ENCODE measurements at places on chromosomes 6 and 20.

DNA sequence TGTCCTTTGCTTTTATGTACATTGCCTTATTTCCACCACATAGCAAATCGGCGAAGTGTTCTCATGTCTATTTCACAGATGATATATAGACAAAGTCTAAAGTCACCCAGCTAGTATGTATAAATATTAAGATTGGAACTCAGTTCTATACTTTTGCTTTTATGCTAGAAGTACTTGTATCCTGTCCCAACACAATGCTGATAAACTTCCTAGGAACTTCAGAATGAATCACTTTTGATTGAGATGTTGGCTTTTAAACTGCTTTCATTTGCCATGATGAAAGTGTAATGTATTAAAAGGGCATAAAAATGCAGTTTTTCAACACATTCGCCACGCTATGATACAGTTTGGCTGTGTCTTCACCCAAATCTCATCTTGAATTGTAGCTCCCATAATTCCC lies 50.8 kb downstream of the GCLC start:
- no peak for DNase-seq

GRCh38 chr6:3919130-3919628 lies 70.0 kb downstream of the FAM50B start:
- DNase-seq: no peak

DNA sequence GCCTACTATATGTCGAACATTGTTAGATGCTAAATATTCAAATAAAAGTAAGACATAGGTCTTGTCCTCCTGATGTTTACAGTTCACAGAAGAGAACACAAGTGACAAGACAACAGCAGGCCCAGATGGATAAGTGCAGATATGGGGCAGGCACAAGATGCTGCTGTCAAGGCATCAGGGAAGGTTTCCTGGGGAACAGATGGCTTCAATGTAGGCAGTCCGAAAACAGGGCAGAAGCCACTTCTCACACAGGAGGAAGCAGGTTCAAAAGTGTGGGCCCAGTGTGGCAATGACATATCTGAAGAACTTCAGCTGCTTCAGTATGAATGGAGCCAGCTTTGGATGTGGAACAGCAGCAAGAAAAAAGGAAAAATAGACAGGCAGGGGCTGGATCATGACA lies 32.5 kb downstream of the HLA-DPB1 start:
- DNase-seq: no peak

- no peak for DNase-seq
Measured at GRCh38 chr20:23020230-23021018, 14.7 kb upstream of the SSTR4 start.

DNA sequence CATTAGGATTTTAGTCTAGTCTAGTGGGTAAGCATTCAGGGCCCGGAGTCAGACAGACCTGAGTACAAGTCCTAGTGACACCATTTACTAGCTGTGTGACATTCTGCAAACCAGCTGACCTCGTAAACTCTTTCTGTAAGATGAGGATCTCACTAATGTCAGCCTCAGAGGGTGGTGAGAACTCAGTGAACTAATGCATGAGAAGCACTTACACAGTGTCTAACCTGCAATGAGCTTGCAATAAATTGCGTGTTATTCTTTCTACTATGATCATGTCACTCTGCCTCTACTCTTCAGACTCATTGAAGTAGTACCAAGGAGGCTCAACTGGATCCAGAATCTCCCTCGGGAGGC lies 41.1 kb upstream of the ZNF831 start:
- no peak for DNase-seq

- no peak for DNase-seq
Measured at GRCh38 chr6:79666634-79667033, 35.5 kb downstream of the SH3BGRL2 start.

DNA sequence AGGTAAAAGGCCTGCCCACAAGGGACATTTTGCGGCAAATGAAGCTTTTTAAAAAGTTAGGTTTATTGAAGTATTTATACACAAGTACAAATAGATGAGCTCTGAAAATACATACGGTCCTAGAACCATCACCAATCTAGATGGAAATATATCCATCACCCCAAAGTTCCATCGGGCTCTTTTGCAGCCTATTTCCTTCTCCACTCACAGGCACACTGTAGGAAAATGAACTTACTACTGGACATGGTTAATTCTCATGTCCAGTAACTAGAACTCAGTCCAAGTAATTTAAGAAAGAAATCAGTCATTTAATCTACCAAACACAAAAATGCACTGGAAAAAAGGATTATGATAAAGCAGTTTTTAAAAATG lies 6.2 kb downstream of the PCNA start:
- DNase-seq: no peak

DNA sequence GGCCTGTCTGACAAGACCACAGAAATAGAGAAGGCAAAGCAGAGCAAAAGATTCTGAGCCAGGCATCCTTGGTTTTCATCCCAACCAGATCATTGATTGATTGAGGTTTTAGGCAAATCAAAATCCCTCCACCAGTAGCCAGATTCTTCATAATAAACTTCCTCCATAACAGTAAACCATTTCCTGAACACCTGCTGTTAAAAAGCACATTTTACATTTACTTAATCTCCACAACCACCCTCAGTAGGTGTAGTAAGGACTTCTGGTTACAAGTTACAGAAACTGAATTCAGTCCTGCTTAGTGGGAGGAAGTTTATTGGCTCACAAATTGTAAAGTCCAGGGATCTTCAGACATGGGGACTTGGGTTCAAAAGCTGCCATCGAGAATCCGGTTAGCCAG lies 28.3 kb downstream of the EIF2S2 start:
- DNase-seq: no peak

DNA sequence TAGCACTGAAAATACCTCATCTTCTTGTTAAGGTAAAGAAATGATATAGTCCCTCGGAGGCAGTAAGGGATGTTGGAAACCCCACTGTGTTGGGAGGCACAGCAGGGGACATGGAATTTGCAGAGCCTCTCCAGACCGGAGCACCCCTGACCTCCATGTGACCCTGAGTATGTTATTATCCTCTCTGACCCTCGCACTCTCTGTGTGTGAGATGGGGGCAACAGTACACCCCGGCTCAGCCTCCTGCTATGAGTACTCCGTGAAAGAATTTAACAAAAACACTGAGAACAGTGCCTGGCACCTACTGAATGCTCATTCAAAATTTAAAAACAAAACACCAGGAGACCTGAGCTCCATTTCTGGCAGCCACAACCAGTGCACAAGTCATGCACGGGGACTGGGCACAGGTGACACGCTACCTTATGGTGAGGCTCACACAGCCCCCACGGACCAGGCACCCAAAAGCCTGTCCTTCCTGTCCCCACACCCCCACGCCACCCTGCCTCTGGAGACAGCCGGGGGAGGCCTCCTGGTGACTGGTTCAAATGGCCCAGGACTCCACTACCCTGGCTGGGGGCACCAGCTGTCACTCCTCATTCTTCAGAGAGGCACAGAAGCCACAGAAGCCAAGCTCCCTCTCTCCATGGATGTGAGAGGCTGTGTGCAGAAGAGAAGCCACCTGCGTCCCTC lies 6.1 kb downstream of the NINL start:
- DNase-seq: no peak

GRCh38 chr6:65123521-65123920 lies 583.5 kb downstream of the EYS start:
- DNase-seq: no peak

- DNase-seq: no peak
Measured at GRCh38 chr6:45654673-45655072, 276.9 kb upstream of the SUPT3H start.

- no peak for DNase-seq
Measured at GRCh38 chr6:20069021-20069522, 143.2 kb downstream of the MBOAT1 start.

DNA sequence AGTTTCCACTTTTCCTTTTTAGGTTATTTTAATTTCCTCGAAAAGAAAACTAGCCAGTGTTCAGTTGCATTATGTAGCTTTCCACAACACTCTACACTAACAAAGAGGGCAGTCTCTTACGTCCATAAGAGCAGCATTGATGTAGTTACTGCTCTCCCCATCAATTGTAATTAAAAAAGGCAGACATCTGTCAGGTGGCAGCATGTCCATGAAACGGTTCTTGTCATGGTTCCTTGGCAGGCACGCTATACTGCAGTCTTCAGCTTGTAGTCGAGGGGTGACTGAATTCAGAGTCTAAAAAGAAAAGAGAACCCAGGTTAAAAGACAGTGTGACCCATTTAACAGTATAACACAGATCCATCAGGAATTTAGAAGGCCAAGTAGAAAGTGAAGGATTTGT lies 80.1 kb upstream of the THEMIS start:
- DNase-seq: no peak

DNA sequence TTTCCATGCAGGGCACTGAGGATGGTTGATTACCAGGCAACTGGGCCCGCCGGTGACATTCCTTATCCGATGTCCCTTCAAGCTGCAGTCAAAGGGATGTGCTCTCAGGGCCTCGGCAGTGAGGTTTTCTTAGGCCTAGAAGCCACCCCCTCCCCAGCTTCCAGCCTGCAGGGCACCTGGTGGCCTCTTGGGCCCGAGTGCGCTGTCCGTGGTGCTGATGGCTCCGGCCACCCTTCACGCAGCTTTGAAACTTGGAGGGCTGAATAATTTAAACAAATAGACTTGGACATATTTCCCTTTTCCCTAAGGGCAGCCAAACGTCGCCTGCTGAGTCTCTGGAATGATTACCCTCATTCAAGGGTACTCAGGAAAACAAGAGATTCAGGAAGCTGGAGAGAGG lies 8.9 kb upstream of the MLN start:
- DNase-seq: no peak

- no peak for DNase-seq
Measured at GRCh38 chr6:159874435-159874834, 16.4 kb upstream of the MAS1 start.

- DNase-seq: no peak
Measured at GRCh38 chr6:43972913-43973300, 154.3 kb downstream of the MRPL14 start.

DNA sequence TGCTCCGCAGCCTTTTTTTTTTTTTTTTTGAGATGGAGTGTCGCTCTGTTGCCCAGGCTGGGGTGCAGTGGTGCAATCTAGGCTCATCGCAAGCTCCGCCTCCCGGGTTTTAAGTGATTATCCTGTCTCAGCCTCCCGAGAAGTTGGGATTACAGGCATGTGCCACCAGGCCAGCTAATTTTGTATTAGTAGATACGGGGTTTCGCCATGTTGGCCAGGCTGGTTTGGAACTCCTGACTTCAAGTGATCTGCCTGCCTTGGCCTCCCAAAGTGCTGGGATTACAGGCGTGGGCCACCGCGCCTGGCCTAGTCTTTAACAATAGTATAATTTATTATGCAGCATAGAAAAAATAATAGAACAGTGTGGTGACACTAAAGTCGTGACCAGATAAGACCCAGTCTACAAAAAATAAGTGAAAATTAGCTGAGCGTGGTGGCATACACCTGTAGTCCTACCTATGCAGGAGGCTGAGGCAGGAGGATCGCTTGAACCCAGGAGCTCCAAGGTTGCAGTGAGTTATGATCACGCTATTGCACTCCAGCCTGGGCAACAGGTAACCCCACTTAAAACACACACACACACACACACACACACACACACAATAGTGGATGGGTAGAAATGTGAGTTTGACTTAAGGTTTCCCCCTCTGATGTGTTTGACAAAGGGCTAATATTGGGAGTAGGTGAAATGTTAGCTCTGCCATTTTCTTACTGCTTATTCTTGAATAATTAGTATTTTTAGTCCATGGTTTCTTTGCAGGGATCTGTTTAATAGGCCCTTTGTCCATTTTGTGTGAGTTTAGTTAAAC lies 6.5 kb downstream of the PIM1 start:
- DNase-seq: no peak

GRCh38 chr6:155066361-155066760 lies 71.2 kb downstream of the TIAM2 start:
- DNase-seq: no peak

GRCh38 chr6:168181316-168181715 lies 102.3 kb upstream of the FRMD1 start:
- no peak for DNase-seq

GRCh38 chr6:2229742-2230141 lies 15.7 kb downstream of the GMDS start:
- no peak for DNase-seq

DNA sequence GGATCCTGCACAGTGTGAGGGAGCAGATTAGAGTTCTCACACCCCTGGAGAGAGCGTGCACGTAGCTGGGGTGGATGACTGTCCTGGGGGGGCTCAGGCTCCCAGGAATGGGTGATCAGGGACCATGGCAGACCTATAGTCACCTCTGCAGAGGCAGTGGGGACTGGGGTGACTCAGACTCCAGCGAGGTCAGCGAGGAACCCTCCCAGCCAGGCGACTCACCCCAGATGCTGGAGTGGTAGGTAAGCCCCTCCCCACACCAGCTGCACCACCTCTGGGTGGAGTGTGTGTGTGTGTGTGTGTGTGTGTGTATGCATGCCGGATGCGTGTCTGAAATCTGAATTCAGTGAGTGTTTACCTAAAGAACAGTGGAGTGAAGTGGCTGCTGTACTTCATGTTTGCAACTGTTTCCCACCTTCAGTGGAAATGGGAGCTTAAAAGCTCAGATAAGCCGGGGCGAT lies 17.4 kb upstream of the GTSF1L start:
- DNase-seq: no peak

GRCh38 chr20:34863421-34863965 lies 9.2 kb downstream of the GGT7 start:
- DNase-seq: no peak

GRCh38 chr6:39416728-39417127 lies 94.2 kb upstream of the KCNK16 start:
- no peak for DNase-seq

- DNase-seq: no peak
Measured at GRCh38 chr6:383856-384255, 7.7 kb upstream of the IRF4 start.

DNA sequence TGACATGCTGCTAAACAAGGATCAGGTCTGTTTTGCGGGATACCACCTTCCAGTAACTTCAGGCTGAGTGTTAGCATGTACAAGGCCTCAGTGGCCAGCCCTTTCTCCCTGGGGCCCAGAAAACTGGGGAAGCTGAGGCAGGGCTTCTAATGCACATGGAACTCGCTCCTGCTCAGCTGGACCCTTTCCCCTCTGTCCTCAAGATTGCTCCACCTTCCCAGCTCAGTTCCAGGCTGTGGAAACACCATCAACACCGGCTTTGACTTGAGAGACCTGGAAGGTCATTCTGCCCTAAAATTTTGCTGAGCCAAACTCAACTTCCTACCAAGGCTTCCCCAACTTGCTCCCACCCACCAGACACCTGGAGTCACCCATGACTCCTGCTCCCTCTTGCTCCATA lies 4.2 kb upstream of the BLCAP start:
- DNase-seq: no peak
